ENCODE measurements at places on chromosomes 13 and 19.

DNA sequence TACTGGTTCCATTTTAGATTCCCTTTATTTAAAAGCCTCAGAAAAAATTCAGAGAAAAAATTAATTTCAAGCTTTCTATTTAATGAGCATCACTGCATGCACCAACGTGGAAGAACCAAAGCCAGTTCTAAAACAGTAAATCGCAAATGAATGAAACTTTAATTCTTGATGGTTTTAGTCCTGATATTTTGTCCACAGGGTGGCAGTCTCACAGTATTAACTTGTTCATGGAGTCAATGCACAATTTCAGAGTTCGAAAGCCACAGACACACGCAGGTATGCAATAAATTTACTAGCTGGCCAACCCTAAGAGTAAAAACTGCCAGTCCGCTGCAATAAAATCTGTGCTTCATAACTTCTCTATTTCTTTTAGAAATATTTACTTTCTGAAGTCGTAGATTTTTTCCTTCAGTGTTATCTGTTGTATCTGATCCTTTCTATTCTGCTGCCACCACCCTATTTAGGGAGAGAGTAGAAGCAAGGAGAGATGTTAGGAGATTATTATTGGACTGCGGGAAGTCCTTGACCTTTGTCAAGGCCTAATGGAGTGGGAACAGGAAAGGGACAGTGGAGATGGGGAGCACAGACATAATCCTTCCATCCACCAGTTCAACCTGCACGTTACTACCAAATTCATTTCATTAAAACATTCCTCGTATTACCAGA lies 7.0 kb upstream of the WBP4 start:
- DNase-seq: no peak

DNA sequence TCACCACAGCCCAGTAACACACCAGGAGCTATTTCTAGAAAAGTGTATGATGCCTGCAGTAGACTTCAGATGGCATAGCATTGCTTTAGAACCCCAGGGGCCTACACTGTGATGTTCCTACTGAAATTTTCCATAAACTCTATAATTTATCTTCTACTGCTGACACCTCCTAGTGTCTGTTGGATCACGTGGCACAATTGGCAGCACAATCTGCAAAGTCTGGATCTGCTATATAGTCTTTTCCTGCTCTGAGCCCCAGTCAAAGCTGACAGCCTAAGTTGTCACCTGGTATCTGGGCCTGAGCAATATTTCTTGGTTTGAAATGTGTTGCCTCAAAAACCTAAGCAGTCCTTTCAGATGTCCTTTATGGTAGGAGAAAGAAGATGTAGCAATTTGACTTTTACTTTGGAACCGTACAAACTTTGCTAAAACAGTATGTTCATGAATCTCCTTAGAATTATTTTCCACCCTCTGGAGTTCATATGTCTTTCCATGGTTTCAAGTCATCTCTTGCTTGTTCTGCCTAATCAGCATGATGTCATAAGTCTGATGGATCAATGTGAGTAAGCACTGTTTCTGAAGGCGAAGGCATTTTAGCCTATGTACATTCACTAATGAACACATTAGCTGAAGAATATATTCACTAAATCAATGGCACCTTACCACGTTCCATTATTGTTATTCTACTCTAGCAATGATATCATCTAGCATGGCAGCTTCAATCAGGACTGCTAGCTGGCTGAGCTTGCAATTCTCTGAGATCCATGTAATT lies 536.5 kb upstream of the NBEA start:
- no peak for DNase-seq

DNA sequence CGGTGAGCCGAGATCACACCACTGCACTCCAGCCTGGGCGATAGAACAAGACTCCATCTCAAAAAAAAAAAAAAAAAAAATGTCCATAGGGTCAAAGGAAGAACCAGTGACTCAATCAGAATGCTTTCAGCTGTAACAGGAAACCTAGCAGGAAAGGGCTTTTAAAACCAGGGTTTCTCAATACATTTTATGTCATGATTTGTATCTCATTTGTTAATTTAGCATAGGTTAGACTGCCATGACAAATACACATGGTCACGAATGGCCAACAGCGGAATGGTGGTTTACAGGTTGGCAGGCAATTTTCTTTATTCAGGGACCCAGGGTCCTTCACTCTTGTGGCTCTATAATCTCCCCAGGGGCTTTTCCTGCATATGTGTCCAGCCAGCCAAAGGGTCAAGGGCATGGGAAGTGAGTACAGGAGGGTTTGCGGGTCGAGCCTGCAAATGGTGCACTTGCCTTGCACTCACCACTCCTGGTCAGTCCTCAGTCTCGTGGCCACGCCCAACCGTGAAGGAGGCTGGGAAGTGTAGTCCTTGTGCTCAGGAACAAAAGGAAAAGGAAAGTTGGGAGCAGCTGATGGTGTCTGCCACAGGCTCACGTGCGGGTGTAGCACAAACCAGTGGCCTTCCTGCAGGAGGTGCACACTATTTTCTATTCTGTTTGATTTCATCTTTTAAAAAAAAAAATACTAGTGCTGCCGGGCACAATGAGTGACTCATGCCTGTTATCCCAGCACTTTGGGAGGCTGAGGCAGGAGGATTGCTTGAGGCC lies 14.8 kb downstream of the DHX34 start:
- DNase-seq: no peak

- no peak for DNase-seq
These were observed 250.6 kb downstream of the GPC6 start for GRCh38 chr13:93477238-93477637.

DNA sequence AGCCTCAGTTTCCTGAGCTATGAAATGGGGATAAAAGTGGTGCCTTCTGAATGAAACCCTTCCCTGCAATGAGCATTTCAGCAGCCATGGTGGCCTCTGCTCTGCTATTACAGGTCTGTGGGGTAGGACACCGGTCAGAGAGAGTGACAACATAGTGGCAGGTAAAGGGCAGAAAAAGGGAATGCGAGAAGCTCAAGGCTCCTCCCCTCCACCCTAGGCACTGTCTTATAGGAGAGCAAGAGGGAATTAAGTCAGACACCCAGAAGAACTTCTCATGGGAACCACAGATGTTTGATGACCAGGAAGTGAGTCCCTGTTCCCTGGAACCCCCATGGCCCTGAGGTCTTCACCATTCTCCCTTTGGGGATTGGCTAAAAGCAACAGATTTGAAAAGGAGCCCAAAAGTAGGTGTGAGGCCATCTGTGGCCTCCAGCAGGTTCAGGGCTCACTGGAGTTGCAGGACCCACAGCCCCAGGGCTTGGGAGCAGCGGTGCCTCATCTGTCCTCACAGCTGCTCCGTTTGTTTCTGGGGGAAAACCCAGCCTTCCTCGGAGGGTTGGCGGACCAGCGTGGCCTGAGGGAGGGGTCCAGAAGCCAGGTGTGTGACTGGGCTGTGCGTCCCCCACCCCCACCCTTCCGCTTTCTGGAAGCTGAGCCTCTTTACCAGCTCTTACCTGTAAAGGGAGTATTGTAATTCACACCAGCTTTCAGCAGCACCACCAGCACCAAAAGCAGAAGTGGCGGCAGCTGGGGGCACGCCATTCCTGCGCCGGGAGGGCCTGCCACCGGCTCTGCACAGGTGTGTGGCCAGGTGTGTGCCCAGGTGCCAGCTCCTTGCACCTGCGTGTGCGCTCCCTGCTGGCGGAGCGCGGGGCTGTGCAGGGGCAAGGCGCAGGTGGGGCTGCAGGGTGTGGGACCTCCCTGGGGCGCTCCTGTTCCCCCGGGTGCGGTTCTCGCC lies 19.4 kb downstream of the IQCN start:
- no peak for DNase-seq

- peak; percentile 74 for DNase-seq
These were observed 36.3 kb upstream of the FLT1 start for GRCh38 chr13:28531077-28531844.

DNA sequence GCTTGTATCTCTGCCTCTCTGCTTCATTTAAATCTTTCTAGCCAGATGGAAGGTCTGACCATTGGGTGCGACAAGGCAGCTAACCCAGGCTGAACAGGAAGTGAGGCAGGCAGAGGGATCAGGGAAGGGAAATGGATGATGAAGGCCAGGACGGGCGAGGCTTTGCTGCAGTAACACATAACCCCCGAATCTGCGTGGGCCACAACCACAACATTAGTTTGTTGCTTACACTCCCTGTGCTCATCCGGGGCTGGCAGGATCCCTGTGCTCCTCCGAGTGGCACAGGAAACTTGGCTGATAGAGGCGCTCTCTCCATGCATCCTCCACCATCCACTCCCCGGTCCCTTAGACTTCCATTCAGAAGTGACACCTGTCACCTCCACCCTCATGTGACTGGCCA lies 1.1 kb upstream of the FLT3LG start:
- no peak for DNase-seq

- no peak for DNase-seq
These were observed 176.8 kb upstream of the ZNF507 start for GRCh38 chr19:32168606-32169005.

GRCh38 chr13:89749888-89750287 lies 1597.6 kb upstream of the MIR17HG start:
- DNase-seq: no peak

- no peak for DNase-seq
These were observed 316.0 kb upstream of the ARGLU1 start for GRCh38 chr13:106883976-106884375.

GRCh38 chr13:34086281-34086680 lies 268.3 kb downstream of the RFC3 start:
- no peak for DNase-seq

DNA sequence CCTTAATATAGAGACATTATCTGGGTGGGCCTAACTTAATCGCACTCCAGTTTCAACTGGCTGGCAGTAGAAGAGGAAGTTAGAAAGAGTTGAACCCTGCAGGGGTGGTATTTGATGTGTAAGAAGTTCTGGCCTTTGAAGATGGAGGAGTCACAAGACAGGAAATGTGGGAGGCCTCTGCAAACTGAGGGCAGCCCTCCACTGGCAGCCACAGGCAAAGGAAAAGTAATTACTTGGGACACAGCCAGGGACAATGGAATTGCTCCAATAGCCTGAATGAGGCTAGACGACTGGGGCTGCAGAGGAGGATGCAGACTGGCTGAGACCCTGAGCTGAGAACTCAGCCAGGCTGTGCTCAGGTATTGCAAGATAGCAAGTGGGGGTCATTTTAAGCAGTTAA lies 703.3 kb upstream of the ARGLU1 start:
- peak; percentile 55 for DNase-seq

GRCh38 chr13:24777171-24777570 lies 13.2 kb downstream of the RNF17 start:
- no peak for DNase-seq

GRCh38 chr19:46984077-46985010 lies 35.3 kb upstream of the NPAS1 start:
- no peak for DNase-seq

GRCh38 chr13:102800145-102801041 lies 1.5 kb downstream of the BIVM start:
- peak; percentile 92 for DNase-seq

- no peak for DNase-seq
These were observed 65.5 kb downstream of the TBC1D4 start for GRCh38 chr13:75416327-75417011.

GRCh38 chr19:2254064-2254872 lies 1.9 kb downstream of the JSRP1 start:
- DNase-seq: no peak

- DNase-seq: no peak
These were observed 3.8 kb downstream of the TARM1 start for GRCh38 chr19:54077334-54077733.

- peak; percentile 50 for DNase-seq
These were observed 46.4 kb downstream of the THSD1 start for GRCh38 chr13:52359534-52359933.

- DNase-seq: no peak
These were observed 3.5 kb downstream of the OLFM2 start for GRCh38 chr19:9932835-9933234.

- no peak for DNase-seq
These were observed 8.6 kb downstream of the KDM4B start for GRCh38 chr19:4977299-4978174.

- peak; percentile 30 for DNase-seq
These were observed 8.1 kb downstream of the CEBPA start for GRCh38 chr19:33294058-33294798.

DNA sequence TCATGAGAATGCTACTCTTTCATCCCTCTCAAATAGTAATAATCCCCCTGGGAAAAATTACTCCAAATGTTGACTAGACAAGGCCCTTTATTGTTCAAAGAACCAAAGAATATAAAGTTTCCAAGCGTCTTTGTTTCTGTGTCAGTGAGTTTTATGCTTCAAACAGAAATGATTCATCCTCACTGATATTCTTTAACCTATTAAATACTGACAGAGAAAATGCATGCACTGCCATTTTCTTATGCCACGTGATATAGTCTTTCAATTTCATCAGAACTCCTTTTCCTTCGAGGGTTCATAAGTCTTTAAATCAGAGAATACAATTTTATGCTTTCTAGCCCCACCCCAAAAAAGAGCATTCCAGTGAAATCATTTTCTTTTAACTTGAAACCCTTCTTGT lies 211.6 kb downstream of the SHISA2 start:
- no peak for DNase-seq

- DNase-seq: no peak
These were observed 26.5 kb downstream of the FAM216B start for GRCh38 chr13:42807866-42808265.

- no peak for DNase-seq
These were observed 47.9 kb upstream of the INTS6 start for GRCh38 chr13:51500687-51501086.

GRCh38 chr13:96771486-96772367 lies 222.5 kb downstream of the OXGR1 start:
- no peak for DNase-seq

GRCh38 chr13:85985797-85986196 lies 186.6 kb upstream of the SLITRK6 start:
- DNase-seq: no peak

DNA sequence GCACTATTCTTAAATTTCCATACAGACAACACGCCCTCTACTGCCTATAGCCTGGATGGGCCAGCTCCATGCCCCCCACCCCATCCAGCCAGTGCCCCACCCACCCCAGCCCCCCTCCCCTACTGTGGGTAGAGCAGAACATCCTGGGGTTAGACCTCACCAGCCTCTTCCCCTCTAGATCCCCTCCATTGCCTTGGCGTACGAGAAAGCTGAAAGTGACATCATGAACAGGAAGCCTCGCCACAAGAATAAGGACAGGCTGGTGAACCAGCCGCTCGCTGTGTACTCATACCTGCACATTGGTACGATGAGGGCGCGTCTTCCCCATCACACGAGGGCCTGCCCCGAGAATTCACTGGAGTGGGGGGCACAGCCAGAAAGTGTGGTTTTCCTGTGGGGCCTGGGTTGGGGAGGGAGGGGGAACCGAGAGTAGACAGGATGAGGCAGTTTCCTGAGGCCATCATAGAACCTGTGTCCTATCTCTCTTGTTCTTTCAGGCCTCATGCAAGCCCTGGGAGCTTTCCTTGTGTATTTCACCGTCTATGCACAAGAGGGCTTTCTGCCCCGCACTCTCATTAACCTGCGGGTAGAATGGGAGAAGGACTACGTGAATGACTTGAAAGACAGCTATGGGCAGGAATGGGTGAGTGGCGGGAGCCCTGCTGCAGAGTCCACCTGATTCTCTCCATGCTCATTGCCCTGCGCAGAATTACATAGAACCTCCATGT lies 29.1 kb downstream of the ATP12A start:
- no peak for DNase-seq

- DNase-seq: peak; percentile 64
These were observed 25.0 kb downstream of the ERCC5 start for GRCh38 chr13:102870677-102871415.

Measured in right forelimb (tissue), 1 donor.